ENCODE measurements at places on chromosomes 5 and 9.

DNA sequence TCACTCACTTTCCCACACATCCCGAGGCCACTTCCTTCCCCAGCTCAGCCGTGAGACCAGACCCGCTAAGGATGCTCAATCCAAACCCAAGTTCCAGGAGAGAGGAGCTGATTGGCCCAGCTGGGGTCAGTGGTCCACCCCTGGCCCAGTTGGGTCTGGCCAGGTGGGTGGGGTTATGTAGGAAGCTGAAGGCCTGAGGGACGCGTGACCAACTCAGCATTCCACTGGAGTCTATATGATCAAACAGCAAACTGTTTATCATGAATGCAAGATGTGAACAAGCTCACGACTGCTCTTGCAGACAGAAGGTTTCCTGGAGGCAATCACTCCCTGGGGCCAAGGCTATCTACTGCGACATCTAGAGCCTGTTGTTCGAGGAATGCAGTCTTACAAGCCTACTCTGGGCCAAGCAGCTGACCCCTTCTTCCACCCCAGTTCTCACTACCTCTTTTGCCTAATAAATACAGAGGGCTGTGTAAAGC lies 4.9 kb upstream of the RAPGEF1 start:
- no peak for DNase-seq

- DNase-seq, result peak; percentile 35
Measured at GRCh38 chr9:135103001-135103446, 15.6 kb downstream of the OLFM1 start.

DNA sequence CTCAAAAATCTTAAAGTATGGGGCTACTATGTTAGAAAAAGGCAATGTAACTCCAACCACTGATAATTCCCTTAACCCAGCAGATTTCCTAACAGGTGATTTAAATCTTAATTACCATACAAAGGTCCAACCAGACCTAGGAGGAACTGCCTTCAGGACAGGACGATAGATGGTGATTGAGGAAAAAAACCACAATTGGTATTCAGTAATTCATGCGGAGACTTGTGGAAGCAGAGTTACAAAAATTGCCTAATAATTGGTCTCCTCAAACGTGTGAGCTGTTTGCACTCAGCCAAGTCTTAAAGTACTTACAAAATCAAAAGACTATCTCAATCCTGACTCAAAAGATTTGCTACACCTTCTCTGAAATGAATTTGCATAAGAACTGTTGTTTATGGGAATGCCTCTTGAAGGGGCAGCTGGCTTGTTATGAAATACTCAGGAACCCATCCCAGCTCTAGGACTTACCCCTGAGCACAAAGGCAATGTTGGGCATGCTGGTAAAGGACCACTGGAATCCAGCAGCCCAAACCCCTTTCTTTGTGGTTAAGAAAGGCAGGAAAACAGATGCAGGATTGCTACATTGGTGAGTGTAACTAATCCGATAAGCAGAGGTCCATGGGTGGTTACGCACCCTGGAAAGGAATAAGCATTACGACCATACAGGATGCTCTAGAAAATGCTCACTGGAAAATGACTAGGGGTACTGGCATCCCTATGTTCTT lies 26.7 kb upstream of the EPB41L4A start:
- DNase-seq, result no peak

DNA sequence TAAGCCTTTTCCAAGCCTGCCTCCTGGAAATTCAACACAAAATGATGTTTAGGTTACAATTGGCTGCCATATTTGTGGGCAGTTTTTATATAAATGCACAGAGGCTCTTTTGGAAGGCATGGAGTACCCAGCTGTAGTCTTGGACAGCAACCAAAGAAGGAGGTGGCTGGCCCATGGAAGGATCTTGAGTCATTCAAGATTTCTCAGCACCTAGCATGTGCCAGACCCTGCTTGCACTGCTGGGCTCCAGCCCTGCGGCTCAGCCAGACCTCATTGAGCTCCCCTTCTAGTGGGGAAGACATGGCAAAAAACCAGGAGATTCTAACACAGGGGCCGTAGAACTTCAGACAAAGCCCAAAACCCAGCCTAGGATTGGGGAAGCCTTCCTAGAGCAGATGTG lies 22.1 kb downstream of the JADE2 start:
- peak; percentile 45 for DNase-seq

GRCh38 chr9:121447321-121447834 lies 52.3 kb downstream of the GGTA1 start:
- no peak for DNase-seq

DNA sequence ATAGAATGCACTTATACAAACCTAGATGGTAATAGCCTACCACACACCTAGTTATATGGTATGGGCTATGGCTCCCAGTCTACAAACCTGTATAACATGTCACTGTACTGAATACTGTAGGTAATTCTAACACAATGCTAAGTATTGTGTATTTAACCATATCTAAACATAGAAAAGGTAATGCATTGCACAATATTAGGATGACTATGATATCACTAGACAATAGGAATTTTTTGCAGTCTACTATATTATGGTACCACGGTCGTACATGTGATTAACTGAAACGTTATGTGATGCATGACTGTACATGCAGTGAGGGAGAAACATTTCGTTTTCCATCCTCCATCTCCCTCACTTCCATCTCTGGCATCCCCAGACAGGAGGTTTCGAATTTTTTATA lies 130.5 kb downstream of the ELAVL2 start:
- DNase-seq, result no peak

DNA sequence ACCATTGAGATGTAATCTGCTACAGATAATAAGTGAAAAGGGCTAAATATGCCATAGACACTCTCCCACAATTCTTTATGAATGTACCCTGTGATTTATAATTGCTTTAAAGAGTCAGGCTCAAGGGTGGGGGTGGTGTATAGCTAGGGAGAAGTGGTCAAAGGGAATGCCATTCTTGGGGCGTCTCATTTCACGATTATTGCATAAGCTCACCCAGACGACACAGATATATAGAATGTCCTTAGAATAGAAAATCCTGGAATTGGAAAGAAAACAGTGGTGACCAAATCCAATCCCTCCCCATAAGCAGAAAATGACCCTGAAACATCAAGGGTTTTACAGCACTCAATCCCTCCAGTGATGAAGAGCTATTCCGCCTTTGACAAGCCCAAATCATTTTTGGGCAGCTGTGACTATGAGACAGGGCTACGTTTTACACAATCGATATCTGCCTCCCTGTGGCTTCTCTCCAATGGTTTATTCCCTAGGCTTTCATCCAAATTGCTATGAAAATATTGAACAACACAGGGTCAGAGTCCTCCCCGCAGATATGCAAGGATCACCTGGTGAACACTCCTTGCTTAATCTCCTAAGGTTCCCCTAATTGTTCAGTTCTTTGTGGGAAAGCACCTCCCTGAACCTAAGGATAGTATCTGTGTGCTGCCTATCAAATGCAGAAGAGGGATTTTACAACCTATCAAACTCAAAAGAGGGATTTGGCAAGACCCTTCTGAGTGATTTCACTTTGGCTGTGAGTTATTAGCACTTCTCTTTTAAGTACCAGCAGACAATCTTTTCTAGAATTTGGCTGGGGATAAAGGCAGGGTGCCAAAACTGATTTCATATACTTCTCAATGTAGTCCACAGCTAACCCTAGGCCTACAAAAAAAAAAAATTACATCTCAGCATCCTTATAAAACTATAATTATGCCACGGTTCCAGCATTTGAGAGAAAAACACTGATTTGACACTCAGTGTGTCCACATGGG lies 144.9 kb upstream of the CDH6 start:
- DNase-seq, result no peak

DNA sequence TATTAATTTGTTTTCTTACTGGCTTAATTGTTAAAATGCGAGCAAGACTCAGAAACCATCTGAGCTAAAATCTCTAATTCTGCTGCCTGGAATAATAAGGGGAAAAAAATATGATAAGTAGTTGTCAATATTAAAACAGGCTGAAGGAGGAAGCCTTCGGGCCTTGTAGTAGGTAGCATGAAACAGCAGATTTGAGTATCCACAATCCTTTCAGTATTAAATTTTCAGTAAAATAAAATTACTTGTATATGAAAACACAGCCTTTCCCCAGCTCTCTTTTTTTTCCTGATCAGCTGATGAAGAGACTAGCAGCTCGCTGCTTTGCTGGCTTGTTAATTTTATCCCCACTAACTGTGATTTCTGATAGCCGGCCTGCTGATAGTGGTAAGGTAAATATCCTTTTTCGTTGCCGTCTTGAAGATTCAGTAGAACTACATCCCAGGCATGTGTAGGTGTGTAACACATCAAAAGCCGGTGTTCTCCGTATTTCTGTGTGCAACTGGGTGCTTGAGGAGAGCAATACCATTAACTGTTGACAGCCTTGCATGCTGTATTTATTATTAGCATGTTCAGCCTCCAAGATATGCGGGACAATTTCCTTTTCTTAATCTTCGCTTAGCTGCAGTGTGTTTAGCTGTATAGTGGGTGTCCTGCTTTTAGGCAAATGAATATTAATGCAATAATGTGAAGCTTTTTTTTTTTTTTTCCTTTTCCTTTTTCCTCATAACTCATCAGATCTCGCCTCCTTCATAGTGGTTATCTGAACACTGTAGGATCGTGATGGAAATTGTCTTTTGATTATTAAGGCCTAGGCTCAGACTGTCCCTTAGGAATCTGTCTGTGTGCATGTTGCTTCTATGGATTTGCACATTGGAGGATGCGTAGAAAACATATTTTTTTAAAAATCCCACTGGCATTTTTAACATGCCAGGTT lies 144.6 kb downstream of the SMARCA2 start:
- DNase-seq, result peak; percentile 74

DNA sequence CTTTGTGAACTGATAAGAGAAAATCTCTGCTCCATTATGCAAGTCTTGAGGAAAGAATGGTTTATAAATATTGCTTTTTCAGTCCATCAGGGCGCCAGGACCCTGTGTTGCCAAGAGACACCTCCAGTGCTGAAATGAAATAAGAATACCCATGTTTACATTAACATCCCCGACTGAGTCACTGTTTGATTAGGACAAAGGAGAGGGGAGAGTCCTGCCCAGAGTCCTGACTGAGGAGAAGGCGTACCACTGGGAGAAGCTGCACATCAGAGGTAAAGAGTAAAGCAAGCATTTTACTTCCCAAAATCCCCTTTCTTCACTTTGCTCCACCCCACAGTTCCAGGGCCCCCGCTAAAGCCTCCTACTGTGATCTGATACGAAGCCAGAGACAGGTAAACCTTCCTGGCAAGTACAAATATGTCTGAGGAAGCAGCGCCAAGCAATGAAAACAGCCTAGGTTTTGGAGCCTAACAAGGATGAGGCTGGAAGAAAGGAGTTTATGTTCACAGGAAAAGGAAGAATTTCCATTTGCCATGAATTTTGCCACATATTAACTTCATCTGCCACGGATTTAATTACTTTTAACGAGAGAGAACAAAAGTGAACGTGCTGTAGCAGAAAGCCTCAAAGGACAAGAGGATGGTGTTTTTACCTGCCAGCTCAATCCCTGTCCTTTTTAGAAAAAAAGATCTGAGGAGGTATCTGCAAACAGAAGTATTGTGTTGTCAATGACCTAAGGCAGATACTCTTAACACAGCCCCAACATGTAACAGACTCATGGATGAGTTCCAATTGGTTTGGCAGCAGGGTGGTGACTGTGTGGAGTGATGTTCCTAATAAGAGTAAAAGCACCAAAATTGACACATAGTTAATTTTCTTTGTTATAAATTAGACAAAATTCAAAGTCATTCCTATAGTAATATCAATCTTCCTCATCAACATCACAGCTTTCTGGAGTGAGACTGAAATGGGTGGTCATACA lies 209.4 kb upstream of the TLE4 start:
- no peak for DNase-seq

DNA sequence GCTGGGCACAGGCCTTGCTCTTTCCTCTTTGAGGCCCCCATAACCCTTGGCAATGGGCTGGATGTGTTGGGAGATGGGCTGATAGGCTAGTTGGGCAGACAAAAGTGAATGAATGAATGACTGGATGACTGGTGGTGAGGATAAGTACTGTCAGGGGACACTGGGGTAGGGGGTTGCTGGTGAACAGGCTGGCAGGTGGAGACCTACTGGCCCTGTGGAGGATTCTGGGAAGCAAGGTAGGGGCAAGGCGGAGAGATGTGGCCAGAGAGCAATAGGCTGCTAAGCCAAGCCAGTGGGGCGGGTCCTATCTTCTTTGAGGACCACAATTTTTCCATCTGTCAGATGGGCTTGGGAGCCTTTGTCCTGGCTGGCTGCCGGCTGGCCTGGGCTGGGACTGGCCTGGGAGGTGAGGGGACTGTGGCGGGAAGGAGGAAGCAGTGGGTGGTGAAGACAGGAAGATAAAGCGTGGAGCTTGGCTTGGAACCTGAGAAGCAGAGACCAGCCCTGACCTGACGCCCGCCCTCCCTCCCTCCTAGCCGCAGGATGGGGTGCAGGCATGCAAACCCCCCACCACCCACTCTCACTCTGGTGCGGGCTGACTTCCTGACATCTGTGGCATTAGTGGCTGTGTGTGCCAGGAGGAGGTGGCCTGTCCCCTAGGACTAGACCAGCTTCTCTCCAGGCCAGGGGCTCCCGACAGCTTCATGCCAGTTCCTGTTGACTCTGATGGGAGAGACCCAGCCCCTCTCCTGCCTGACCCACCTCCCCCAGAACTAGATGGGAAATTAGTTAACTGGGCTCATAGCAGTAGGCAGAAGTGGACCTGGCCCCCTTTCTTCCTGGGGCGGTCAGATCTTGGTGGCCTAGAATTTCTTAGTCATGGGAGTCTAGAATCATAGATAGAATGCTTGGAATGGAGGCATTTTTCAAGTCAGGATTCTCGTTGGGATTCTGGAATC lies 9.5 kb downstream of the CXXC5 start:
- no peak for DNase-seq

DNA sequence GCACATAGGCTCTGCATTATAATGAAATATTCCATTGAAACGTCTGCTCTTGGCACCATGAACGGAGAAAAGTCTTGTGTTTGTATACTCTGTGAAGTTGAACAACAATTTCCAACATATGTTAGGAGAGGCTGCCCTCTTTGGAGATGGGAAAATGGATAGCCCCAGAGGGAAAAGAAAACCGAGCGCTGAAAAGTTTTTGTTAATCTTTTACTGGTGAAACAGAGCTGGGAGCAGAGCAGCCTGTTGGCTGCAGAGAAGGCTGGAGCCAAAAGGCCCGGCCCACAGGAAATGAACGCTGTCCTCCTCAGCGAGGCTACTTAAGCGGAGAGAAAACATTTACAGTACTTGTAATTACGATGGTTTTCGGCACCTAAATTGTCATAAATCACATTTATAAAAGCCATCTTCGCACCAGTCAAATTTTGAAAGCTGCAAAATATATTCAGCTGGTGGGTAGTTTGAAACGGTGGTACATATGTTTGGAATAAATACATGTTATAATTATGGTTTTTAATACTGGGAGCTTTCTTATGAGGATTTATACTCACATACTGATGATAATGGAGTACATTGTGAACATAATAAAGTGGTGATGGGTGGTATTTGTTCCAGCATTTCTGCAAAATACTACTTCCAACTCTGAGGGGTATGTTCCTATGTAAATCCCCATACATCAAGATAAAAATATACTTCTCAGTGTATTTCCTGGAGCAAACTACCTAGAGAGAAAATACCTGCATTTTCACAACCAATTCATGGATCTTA lies 129.6 kb upstream of the CNTLN start:
- no peak for DNase-seq

DNA sequence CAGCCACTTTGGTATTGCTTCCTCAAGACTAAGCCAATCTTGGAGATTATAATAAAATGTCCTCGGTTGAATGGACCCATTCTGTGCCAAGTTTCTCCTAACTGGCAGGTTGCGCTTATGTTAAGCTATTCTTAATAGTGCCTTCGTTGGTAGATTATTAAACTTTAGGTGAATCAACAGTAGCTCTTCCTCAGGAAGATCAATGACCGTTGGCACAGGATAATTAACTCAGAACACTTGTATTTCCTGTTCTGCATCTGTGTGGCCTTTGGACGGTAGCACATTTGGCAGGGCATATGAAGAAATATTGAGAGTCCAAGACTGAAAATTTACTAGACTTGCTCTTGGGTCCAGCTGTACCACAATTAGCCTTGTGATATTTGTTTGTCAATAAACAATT lies 402.9 kb downstream of the MLLT3 start:
- no peak for DNase-seq

Data from pons (tissue), 1 donor.